ENCODE measurements at places on chromosomes 13 and 19.

DNA sequence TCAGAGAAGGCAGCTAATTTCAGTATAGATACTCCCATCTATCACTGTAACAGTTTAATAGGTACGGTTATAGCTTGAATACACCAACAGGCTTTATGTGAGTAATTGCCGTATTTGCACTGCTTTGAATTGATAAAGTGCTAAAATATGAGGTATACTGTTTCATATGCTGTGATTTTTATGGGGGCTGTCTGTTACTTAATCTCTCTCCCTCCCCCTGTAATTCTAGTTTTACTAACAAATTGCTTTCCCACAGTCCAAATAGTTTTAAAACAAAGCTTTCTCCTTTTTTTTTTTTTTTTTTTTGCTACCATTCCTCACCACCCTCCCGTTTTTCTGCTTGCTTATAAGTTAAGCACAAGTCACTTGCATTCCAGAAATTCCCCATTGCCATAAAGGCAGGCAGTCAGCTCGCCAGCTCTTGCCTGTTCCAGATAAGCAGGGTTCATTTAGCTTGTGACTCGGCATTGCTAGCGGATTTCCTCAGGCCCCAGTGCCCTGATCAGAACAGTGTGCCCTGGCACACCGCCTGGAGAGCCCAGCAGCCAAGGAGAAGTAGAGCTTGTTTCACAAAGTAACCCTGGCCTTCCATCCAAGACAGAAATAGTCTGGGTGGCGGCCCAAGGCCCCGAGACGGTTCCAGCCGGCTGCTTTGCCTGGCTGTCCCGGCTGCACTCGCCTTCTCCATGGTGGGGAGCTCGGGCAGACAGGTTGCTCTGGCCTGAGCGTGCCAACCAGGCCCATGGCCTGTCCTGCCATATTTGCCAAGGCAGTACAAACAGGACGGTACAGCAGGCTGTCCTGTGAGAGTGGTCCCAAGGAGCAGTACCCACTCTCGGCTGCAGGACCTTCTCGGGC, 43.5 kb upstream of the NPAS1 start:
- no peak for DNase-seq

- no peak for DNase-seq
These were observed 16.0 kb upstream of the EMC10 start for GRCh38 chr19:50460161-50460765.

DNA sequence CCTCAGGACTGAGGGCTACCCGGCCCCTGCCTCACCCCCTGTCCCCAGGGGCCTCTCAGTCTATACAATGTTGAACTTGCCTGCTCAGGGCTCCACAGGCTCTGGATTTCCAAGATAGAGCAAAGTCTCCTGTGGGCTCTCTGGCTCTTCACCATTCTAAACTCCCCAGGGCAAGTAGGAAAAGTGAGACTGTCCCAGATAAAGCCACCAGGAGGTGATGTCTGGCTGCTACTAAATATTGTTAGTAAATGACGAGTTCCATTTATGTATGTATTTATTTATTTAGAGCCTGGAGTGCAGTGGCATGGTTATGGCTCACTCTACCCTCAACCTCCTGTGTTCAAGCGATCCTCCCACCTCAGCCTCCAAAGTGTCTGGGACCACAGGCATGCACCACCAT, 73.6 kb upstream of the SIAH3 start:
- no peak for DNase-seq

DNA sequence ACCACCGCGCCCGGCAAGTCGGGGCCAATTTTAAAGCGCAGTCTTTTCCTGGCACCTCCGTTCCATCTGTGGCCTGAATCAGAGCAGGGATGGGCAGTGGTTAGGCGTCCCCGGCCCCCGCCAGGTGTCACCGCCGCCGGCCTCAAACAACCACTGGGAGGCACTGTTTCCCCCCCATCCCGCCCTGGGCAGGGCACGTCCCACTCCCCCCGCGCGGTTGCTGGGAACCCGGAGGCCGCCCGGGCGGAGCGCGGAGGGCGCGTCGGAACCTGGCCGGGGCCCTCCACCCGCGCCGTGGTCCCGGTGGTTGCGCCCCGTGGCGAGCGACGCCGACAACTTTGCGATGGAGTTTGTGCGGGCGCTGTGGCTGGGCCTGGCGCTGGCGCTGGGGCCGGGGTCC, at the start of gene GRIN3B:
TSS of gene GRIN3B (plus strand) at position 325 of the 400 bp plus-strand sequence. CDS start at position 344, 19 bp downstream.
- DNase-seq = peak; percentile 17

GRCh38 chr13:23639674-23640073, 69.5 kb downstream of the TNFRSF19 start:
- DNase-seq = no peak

DNA sequence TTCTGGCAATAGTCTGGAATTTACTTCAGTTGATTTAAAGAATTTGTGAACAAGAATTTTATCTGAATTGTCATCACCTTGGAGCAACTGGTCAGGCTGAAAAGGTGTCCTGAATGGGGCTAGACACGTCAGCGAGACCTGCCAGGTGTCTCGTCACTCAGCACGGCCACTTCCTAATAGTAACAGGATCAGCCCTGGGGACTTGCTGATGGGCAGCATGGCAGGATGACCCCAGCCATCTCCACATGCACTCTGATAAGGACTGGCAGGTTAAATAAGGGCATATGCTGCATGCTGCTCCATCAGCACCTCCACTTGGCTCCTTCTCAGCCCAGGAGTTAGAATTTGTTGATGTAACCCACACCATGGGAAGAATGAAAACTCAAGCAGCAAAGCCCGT, 224.2 kb downstream of the FOXO1 start:
- no peak for DNase-seq

- DNase-seq = no peak
These were observed 11.1 kb upstream of the SPATA13 start for GRCh38 chr13:24149246-24150032.

DNA sequence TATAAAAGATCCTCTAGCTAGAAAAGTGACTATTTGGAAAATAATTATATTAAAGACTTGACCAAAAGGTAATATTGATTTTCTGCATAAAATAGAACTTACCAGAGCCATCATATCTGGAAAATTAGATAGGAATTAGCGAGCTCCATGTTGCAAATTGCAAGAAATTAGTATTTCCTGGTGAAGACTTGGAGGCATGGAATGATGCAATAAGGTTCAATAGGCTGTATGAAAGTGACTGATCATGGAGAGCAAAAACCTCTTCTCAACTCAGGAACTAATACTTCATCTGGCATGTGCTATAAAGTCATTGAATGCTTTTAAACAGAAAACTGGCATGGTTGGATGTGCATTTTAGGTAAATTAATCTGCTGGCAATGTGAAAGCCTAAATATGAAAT, 66.3 kb upstream of the UFM1 start:
- no peak for DNase-seq

GRCh38 chr13:112105244-112105681, 38.3 kb downstream of the SOX1 start:
- no peak for DNase-seq

- no peak for DNase-seq
These were observed 7.7 kb upstream of the ZNF611 start for GRCh38 chr19:52742516-52742915.

DNA sequence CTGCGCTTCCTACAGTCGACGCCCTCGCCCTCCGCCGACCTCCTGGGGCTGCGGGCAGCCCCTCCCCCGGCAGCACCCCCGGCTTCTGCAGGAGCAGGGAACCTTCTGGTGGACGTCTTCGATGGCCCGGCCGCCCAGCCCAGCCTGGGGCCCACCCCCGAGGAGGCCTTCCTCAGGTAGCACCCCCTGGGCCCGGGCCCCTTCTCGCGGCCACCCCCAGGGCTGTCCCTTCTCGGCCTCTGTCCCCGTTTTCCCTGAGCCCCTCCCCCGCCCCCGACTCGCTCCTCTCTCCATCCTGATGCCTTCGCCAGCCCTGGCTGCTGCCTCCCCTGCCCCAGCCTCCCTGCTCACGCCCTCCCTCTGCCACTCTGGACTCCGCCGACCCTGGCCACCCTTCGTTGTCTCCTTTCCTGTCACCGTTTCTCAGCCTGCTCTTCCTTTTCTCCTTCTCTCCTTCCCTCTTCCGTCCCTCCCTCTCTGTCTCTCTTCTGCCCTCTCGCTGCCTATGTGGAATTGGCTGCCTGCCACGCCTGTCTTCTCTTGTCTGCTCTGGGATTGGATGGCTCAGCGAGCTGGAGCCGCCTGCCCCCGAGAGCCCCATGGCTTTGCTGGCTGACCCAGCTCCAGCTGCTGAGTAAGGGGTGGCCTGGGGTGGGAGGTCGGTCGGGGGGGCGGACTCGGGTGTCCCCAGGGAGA, 11.0 kb downstream of the FUZ start:
- DNase-seq = no peak

GRCh38 chr19:16739546-16739945, 19.9 kb downstream of the NWD1 start:
- no peak for DNase-seq

Measured in hematopoietic multipotent progenitor cell treated with erythropoietin and hydrocortisone succinate and interleukin-3 and kit ligand, for 17 days (in vitro differentiated cells).